ENCODE measurements at places on chromosomes 3 and 15.

- no peak for DNase-seq
These were observed 46.3 kb downstream of the SENP7 start for GRCh38 chr3:101466465-101467309.

DNA sequence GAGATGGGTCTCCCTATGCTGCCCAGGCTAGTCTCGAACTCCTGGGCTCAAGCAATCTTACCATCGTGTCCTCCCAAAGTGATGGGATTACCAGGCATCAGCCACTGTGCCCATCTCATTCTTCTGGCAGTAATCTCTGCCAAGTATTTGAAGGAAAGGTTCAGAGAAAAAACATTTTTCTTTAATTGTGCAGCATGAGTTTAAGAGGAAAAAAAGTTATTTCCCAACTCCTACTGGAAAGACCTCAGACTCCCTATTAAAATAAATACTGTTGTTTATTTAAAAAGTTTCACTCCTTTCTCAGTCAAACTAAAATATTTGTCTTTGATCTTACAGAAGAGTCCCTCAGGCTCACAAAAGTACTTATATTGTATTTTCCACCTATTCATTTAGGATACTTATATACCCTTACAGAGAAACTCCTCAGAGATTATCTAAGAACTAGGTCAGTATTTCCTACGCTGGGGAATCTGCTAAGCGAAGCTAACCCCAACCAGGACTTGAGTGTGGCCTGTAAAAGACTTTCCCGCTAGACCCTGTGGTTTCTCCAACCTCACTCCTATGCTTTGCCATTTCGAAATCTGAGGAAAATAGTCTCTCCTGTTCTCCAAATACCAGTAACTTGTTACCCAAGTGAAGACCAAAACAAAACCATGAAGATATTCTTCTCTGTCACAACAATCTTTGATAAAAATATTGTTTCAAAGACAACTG lies 28.7 kb downstream of the WWTR1 start:
- no peak for DNase-seq

GRCh38 chr3:66553441-66554113 lies 52.8 kb upstream of the LRIG1 start:
- no peak for DNase-seq

DNA sequence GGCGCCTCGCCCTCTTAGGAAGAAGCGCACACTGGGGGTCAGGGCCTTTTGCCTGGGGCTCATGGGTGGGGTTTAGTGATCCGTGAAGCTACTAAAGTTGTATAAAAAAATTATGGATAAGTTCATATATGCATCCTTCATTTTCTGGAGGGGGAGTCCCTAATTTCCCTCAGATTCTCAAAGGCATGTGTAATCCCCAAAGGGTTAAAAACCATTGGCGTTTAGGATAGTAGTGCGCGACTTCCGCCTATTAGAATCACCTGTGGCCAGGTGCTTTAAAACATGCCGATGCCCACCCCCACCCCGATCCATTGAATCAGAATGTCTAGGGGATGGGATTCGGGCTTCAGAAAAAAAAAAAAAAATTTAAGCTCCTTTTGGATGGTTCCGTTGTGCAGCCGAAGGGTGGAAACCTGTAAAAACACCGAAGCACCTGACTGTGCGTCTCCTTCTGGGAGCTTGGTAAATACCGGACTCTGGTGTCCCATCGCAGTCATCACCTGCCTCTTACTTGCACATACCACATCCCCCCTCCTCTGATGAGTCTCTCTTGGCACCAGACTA lies 570 bp downstream of the APH1B start:
- DNase-seq, result no peak

GRCh38 chr3:197001972-197002700 lies 27.5 kb downstream of the MELTF start:
- no peak for DNase-seq

- DNase-seq, result no peak
These were observed 1.5 kb downstream of the RPL24 start for GRCh38 chr3:101685050-101685400.

Data from stimulated activated CD8-positive, alpha-beta memory T cell treated with anti-CD3 and anti-CD28 coated beads, Interleukin-4, amount 100 ng/mL, for 48 hours (primary cell).